ENCODE measurements at places on chromosomes 16 and 17.
A peak's percentile ranks its signal among the peaks of the same experiment; 100 is the strongest.

DNA sequence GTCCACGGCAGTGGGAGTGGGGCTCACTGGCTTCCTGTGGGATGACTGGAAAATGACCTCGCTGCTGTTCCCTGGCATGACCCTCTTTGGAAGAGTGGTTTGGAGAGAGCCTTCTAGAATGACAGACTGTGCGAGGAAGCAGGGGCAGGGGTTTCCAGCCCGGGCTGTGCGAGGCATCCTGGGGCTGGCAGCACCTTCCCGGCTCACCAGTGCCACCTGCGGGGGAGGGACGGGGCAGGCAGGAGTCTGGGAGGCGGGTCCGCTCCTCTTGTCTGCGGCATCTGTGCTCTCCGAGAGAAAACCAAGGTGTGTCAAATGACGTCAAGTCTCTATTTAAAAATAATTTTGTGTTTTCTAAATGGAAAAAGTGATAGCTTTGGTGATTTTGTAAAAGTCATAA is 7.8 kb upstream of the RNF213 start:
- peak; percentile 69 for DNase-seq

DNA sequence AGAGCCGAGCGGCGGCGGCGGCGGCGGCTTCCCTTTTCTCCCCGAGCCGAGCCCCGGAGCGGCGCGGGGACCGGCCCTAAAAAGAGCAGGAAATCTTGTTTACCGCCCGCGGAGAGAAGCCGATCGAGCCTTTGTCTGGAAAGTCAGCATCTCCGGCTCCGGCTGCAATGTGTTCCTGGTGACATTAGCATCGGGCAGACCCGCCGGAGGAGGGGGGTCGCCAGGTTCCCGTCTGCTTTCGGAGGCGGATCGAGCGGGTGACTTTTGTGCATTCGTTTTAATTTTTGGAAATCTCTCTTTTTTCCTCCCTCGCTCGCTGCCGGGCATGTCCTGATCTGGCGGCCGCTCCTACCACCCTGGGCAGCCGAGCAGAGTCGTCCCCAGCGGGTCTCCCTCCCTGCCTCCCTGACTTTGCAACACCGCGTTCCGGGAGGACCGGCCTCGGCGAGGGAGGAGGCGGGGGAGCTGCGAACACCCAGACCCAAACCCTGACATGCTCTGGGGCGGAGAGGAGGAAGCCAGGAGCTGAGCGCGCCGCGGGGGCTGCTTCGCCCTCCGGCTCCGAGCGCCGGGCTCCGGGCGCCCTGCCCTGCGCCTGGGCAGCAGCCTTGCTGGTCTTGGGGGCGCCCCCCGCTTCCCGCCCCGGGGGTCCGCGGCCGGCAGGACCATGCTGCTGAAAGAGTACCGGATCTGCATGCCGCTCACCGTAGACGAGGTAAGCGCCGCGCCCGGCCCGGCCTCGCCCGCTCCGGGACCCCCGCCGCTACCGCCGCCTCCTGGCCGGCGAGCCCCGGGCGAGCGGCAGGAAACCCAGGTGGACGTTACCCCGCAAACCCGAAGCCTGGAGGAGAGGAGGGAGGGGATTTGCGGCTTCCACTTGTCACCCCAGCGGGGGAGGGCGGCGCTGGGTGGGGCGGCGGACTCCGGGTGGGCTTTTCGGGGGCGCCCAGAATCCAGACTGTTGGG is 690 bp downstream of the PITPNC1 start:
- DNase-seq: peak; percentile 28

DNA sequence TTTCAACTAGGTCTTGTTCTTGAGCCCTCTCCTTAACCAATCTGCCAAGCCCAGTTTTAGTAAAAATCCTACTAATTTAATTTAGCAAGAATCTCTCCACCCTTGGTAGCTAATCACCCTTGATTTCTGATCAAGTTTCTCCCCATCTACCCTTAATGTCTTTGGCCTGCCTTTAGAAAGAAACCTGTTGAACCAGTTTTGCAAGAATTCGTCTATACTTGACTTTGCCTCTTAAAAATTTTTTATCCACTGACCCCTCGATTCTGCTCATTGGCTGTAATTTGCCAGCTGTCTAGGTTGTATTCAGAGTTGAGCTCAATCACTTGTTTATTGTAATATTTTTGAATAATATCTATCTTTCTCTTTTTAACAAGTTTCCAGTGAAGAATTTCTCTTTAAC is 1138.5 kb downstream of the CDH11 start:
- DNase-seq: no peak

DNA sequence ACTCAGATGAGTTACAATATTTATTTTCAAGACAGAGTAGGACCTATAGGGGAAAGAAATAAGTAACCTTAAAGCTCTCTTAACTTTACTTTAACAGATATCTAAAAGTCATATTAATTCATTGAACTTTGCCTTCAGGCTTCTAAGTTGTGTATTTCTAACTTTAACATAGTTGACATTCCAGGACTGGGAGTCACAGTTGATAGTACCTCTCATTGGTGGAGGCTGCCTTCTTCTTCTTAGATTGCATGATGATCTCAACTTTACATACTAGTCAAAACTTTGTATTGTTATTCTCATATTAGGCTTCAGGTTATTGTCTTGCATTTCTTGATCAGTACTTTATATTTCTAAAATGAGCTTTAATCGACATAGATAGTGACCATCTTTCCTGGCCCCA is 350.1 kb upstream of the KIF2B start:
- no peak for DNase-seq

DNA sequence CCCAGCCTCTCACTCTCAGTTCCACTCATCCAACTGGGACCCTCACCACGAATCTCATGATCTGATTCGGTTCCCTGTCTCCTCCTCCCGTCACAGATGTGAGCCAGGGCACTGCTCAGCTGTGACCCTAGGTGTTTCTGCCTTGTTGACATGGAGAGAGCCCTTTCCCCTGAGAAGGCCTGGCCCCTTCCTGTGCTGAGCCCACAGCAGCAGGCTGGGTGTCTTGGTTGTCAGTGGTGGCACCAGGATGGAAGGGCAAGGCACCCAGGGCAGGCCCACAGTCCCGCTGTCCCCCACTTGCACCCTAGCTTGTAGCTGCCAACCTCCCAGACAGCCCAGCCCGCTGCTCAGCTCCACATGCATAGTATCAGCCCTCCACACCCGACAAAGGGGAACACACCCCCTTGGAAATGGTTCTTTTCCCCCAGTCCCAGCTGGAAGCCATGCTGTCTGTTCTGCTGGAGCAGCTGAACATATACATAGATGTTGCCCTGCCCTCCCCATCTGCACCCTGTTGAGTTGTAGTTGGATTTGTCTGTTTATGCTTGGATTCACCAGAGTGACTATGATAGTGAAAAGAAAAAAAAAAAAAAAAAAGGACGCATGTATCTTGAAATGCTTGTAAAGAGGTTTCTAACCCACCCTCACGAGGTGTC is 26.6 kb downstream of the STH start:
- no peak for DNase-seq

GRCh38 chr17:2647957-2648356 is 54.5 kb downstream of the PAFAH1B1 start:
- no peak for DNase-seq

GRCh38 chr17:11898526-11899235 is 98.6 kb downstream of the ZNF18 start:
- no peak for DNase-seq

DNA sequence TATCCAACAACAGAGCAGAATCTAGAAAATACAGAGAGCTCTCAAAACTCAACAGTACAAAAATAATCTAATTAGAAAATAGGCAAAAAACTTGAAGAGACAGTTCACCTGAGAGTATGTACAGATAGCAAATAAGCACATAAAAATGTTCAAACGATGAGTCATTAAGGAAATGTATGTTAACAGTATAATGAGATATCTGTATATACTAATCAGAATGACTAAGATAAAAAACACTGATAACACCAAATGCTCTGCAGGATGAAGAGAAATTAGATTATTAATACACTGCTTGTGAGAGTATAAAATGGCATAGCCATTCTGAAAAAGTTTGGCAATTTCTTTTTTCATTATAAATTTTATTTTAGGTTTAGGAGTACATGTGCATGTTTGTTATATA is 1307.6 kb upstream of the GOT2 start:
- no peak for DNase-seq

- DNase-seq: no peak
Observed at GRCh38 chr17:2214929-2215615, 88.5 kb downstream of the SMG6 start.

- no peak for DNase-seq
Observed at GRCh38 chr16:27316038-27316680, 2.4 kb downstream of the IL4R start.

DNA sequence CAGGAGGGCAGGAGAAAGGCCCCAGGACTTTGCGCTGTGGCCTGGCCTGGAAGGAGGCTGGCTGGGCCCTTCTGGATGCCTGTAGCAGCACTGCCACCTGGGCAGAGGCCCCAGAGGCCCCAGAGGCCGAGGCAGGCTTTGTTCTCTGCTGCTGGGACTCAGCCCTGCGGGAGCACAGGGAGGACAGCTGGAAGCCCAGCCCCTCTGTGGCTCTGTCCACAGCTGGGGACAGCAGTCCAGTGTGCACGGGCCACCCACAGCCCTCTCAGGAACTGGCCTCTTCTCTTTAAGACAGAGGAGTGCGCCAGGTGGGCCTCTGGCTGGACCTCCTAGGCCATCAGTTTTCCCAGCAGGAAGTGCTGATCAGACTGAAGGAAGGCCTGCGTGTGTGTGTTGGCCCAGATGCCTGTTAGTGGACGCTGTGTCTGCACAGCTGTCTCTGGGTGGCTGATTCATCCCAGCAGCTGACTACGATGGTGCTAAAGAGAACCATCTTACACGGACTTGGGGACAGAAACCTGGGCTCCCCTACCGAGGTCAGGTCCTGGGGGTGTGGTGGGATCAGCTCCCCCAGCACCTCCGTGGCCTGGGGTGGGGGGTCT is 26.9 kb upstream of the ZNF750 start:
- DNase-seq: no peak

DNA sequence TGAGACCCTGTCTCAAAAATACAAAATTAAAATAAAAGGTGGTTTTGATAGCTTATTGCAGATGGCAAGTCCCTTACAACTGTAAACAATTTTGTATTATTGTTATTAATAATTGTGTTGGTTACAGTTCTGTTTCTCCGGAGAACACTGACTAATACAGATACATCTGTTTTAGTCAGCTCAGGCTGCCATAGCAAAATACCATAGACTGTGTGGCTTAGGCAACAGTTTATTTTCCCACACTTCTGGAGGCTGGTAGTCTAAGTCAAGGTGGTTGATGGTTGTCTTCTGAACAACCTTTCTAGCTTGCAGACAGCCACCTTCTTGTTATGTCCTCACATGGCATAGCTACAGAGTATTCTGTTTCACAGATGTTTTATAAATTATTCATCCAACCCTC is 14.2 kb upstream of the IL21R start:
- no peak for DNase-seq

DNA sequence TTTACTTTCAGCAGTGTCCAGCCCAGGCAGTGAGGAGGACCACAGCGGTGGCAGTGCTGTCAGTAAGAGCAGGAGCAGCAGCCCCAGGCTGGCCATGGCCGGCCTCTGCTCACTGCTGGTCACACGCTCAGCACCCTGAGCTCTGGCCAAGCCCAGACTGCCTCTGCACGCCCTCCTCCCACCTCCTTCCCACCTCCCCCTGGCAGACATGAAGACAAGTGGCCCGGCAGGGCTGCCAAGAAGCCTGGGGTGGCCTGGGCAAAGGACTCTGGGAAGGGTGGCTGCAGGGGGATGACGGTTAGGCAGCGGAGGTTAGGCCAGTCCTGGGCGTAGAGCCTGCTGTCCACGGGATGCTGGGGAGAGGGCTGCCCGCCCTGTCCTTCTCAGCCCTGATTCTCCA is at the start of gene C16orf89:
C16orf89 (minus strand) TSS at position 144 of the 400 bp plus-strand sequence; CDS start at position 96, 48 bp downstream.
- DNase-seq: no peak

DNA sequence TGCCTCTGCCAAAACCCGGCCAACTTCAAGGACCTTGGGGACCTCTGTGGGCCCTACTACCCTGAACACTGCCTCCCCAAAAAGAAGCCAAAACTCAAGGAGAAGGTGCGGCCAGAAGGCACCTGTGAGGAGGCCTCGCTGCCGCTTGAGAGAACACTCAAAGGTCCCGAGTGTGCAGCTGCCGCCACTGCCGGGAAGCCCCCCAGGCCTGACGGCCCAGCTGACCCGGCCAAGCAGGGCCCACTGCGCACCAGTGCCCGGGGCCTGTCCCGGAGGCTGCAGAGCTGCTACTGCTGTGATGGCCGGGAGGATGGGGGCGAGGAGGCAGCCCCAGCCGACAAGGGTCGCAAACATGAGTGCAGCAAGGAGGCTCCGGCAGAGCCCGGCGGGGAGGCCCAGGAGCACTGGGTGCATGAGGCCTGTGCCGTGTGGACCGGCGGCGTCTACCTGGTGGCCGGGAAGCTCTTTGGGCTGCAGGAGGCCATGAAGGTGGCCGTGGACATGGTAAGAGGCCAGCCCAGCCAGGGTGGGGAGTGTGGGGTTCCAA is 38.7 kb downstream of the SREBF1 start:
- no peak for DNase-seq

- DNase-seq: no peak
Observed at GRCh38 chr17:69497161-69497560, 82.7 kb downstream of the MAP2K6 start.

- no peak for DNase-seq
Observed at GRCh38 chr16:47470810-47471209, 9.7 kb downstream of the PHKB start.

DNA sequence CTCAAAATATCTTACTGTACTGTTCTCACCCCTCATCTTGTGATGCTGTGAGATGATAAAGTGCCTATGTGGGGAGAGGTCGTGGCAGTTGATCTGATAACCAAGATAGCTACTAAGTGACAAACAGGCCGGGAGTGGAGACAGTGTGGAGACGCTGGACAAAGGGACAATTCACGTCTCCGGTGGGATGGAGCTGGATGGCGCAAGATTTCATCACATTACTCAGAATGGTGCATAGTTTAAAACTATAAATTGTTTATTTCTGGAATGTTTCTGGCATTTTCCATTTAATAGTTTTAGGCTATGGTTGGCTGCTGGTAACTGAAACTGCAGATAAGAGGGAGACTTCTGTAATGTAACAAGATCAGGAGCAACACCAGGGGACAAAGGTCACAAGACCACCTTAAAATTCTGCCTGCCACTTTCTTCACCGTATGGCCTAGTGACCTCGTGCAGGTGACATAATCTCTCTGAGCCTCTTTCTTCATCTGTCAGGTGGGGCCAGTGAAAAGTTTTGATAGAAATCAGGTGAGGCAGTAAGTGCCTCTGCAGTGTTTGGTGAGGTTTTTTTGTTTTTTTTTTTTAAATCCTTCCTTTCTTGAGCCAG is 54.4 kb upstream of the LGALS9 start:
- DNase-seq: no peak

GRCh38 chr16:71201556-71201955 is 29.0 kb downstream of the HYDIN start:
- no peak for DNase-seq

GRCh38 chr16:87233928-87234327 is 83.3 kb downstream of the C16orf95 start:
- DNase-seq: no peak

- DNase-seq: no peak
Observed at GRCh38 chr17:56694825-56695224, 101.3 kb downstream of the NOG start.

DNA sequence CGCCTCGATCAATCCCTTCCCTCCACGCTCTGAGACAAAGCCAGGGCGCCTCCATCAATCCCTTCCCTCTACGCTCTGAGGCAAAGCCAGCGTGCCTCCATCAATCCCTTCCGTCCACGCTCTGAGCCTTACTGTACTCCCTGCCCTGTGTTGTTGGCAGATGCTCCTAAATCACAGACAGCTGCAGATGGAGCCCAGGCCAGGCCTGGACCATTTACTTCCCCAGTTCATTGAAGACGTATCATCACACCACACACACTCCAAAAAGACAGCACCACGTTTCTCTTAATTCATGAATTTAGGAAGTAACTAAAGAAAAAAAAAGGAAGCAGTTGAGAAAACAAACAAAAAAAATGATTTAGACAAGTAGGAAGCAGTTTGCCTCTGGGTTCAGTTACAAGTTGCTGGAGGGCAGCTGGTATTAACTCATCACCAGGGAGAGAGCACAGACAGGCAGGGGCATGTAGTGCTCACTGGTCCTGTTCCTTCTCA is 7.4 kb upstream of the CD300LD start:
- DNase-seq: no peak
